ENCODE measurements at places on chromosomes 5 and 9. TPM values are rescaled to one million over a fixed set of nuclear protein-coding genes. Genes with fewer than 3 reads are reported as not detected.
A peak's percentile ranks its signal among the peaks of the same experiment; 100 is the strongest.

DNA sequence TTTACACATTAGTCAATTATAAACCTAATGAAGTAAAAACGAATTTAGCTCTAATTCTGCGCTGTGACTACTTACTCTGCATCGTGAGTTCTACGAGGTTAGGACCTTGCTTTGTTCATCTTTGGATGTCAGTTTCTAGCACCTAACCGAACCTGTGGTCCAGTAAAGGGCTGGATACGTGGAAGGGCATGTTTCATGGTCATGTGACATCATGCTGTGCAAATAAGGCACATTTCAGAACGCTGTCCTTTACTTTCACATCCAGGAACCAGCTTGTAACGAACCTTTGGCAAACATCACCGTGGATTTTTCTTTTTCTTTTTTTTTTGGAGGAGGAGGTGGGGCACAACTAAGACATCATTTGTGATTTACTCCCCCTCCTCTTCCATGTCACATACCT, 15.0 kb downstream of the BASP1 start:
- DNase-seq, result no peak

DNA sequence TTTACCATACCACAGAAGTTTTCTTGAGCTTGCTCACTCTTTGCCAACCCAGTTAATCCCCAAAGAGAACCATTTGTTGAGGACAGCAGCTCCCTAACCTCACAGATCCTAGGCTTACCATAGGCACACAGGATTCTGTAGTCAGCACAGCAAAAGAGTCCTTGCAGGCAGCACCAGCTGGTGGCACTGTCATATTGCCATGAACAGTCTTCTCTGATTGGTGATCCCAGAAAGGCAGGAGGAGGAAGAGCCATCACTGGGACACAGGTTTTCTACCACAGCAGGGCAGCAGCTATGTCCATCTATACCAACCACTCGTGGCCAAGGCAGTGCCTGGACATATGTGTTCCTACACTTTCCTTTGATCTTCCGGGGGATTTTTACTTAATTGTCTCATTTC, 297.1 kb upstream of the CD180 start:
- DNase-seq, result no peak

The FTMT gene
- total RNA-seq, result not detected

- no peak for DNase-seq
These were observed 223.6 kb upstream of the SGCD start for GRCh38 chr5:156103155-156103885.

The MSH3 gene
- 26.3 TPM for total RNA-seq

GRCh38 chr9:72917892-72918509, 34.9 kb downstream of the ALDH1A1 start:
- DNase-seq, result no peak

- DNase-seq, result no peak
These were observed 198.7 kb downstream of the HSPA4 start for GRCh38 chr5:133250527-133250926.

- no peak for DNase-seq
These were observed 101.2 kb downstream of the ADAMTS2 start for GRCh38 chr5:179244044-179244443.

The DMGDH gene
- 0.33 TPM for total RNA-seq

GRCh38 chr5:67011422-67011821, 185.2 kb downstream of the CD180 start:
- no peak for DNase-seq

The BAAT gene
- not detected for total RNA-seq

- DNase-seq, result no peak
These were observed 23.8 kb downstream of the GABRG2 start for GRCh38 chr5:162091336-162091735.

The CATSPER3 gene
- 0.82 TPM for total RNA-seq

- no peak for DNase-seq
These were observed 9.9 kb upstream of the MRNIP start for GRCh38 chr5:179868541-179868940.

The CCDC152 gene
- 6.9 TPM for total RNA-seq

The TPPP gene
- 0.20 TPM for total RNA-seq

- no peak for DNase-seq
These were observed 13.3 kb upstream of the MRPS30 start for GRCh38 chr5:44795496-44795895.

The GCNT1 gene
- 23.0 TPM for total RNA-seq

DNA sequence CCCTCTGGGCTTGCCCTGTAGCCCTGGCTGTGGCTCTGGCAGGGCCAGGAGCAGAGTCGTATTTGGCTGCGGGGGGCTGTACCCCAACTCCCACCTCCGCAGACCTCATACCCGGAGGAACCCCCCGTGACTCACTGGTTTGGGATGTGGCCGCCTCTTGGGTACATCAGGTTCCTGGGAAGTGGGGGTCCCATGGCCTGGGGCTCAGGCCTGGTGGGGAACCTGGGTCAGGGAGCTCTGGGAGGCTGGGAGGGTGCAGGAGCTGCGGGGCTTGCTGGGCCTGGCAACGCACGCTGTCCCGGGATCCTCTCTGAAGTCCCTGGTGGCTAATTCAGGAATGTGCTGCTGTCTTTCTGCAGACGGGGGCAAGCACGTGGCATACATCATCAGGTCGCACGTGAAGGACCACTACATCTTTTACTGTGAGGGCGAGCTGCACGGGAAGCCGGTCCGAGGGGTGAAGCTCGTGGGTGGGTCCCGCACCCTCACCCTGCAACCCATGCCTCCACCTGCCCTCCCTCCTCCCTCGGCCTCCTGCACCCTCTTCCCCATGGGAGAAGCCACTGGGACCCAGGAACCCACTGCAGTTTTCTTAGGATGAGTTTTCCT, 2.4 kb downstream of the LCN1 start:
- peak; percentile 21 for DNase-seq

- DNase-seq, result no peak
These were observed 96.6 kb downstream of the VCAN start for GRCh38 chr5:83568186-83568585.

The CCL28 gene
- 11.6 TPM for total RNA-seq

- DNase-seq, result no peak
These were observed 34.3 kb downstream of the DNAH5 start for GRCh38 chr5:13910201-13910600.

- no peak for DNase-seq
These were observed 115.3 kb upstream of the VLDLR start for GRCh38 chr9:2506321-2506720.

- peak; percentile 80 for DNase-seq
These were observed 19.8 kb upstream of the SLC9A3 start for GRCh38 chr5:543755-544674.

DNA sequence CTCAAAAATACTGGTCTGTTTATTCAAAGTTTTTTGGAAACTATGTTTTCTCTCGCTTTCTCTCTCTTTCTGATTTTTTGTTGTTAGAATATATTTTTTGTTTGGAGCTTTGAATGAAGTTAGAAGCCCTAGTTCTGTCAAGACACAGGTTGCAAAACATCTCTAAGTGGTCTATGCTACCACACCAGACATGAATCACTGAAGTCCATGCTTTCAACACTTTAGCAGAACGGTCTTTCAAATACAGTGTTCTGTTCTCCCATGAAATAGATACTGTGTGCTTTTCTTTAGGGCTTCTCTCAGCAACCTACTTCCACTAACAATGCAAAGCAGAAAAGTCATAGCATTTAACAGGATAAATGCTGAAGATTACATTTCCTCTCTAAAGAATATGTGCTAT, 392.5 kb downstream of the TMEM167A start:
- DNase-seq, result no peak

DNA sequence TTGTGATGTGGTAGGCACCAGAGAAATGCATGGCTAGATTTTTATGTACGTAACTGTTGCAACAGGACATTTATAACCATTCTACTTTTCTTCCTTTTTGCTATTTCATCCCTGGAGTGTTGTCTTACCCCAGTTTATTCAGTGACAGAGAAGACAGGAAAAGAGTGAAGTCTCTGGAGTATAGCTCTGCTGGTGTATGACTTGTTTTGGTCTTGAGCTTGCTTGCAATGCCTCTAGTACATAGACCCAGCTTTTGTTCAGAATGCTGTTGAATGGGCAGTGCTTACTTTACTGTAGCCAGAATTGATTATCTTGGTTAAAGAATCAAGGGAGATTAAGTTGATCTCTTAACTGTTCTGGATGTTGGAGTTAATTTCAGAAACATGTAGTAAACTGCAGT, 94.3 kb downstream of the PBX3 start:
- DNase-seq, result no peak

The PCDHGA9 gene
- total RNA-seq, result not detected

The CENPK gene
- total RNA-seq, result 94.6 TPM

The SPATA9 gene
- total RNA-seq, result not detected

The IGIP gene
- total RNA-seq, result 2.9 TPM

DNA sequence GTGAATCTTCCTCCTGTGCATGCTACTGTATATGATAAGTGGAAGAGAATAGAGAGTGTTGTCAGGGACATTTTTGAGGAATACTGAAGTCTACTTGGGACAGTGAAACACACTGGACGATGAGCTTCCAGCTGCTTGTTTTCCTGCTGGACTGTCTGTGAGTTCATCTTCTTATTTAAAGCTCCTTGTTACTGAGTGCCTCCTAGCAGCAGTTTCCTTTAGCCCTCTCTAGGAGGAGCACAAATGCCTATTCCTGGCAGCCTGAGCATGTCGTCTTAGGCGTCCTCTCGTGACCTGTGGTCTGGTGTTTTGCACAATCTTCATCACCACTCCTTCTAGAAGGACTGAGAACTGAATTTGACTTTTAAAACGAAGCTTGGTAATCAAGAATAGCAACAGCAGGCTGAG, 43.8 kb downstream of the ANKRD33B start:
- DNase-seq, result peak; percentile 26

- no peak for DNase-seq
These were observed 476.6 kb upstream of the WWC1 start for GRCh38 chr5:167814828-167815227.

DNA sequence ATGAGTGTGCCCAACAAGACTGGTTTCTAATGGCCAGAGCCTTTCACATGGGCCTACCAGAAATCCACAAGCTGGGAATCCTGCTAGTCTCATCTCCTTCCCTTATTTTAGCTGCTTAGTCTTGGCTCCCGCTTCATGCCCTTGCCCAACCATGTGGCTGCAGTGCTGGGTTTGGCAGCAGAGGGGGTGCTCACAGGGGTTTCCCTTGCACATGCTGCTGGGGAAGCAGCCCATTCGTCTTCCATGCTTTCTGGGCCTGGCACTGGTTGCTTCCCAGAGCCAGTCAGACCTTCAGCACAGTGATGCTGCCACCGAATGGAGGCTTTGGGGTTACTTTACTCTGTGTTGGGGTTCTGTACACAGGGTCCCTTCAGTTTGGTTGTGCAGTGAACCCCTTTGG, 26.3 kb downstream of the SLC46A2 start:
- DNase-seq, result no peak

- peak; percentile 9 for DNase-seq
These were observed 57.8 kb downstream of the BARX1 start for GRCh38 chr9:93897075-93897970.

The IFNA10 gene
- not detected for total RNA-seq

The BTNL3 gene
- total RNA-seq, result not detected

- DNase-seq, result no peak
These were observed 140.3 kb upstream of the FER start for GRCh38 chr5:108607421-108607820.

The ORM1 gene
- not detected for total RNA-seq

Measured in activated CD8-positive, alpha-beta memory T cell treated with anti-CD3 and anti-CD28 coated beads, Interleukin-2, amount 10 ng/mL, durations not matched to agents 7 days and 5 days (primary cell).